Aorta (tissue), 5 donors: ENCODE measurements at places on chromosomes 2 and 18. TPM values are rescaled to one million over a fixed set of nuclear protein-coding genes. Genes with fewer than 3 reads are reported as not detected.
A peak's percentile ranks its signal among the peaks of the same experiment; 100 is the strongest.

DNA sequence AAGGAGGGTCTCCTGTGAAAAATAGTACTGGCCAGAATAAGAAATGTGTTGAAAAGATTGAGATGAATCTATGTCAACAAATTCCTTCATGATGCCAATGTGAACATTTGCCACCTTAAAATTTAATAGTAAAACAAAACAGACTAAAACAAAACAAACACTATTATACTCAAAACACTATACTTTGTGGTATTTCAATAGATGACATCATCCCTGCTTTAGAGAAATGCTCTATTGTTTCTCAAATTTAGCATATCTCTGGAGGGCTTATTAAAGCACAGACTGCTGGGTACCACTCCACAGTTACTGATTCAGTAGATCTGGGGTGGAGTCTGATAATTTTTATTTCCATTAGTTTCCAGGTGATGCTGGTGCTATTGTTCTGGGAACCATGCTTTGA, 579.4 kb upstream of the FAM98A start:
- no peak for DNase-seq

- DNase-seq, result no peak
Measured at GRCh38 chr2:129888461-129888860, 91.0 kb upstream of the RAB6C start.

DNA sequence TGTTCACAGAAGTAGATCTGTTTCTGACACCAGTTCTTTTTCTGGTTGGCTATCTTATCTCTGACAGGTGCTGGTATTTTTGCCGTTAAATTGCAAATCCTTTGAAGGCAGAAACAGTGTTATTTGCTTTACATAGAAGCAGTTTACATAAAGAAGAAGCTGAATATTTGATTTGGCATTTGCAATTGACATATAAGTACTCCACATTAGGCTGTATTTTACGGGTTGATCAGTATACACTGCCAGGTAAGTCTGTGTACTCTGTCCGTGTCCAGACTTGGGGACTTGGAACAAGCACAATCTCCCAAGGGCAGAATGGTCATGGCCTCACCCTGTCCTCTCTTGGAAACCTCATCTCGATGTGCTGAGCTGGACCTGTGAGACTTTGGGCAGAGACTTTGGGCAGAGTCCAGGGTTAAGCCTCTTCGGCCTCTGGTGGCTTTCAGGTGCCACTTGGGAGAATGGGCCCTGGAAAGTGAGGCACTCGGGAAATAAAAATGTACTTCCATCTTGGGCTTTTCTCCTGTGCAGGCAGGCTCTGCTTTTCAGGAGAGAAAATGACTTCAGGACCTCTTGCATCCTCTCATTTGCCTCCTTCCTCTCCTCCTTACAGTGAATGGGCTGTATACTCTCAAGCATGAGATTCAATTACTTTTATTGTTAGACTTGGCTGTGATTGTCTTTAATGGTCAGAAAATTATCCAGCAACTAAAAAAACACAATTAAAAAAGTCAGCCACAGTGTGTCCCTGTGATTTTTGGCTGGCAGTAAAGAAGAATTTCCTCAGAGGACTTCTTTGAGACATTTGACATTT, 108.5 kb downstream of the RAPGEF4 start:
- no peak for DNase-seq

GRCh38 chr2:204000446-204000845, 63.9 kb downstream of the ICOS start:
- no peak for DNase-seq

- no peak for DNase-seq
Measured at GRCh38 chr18:61435064-61435652, 101.9 kb downstream of the CDH20 start.

DNA sequence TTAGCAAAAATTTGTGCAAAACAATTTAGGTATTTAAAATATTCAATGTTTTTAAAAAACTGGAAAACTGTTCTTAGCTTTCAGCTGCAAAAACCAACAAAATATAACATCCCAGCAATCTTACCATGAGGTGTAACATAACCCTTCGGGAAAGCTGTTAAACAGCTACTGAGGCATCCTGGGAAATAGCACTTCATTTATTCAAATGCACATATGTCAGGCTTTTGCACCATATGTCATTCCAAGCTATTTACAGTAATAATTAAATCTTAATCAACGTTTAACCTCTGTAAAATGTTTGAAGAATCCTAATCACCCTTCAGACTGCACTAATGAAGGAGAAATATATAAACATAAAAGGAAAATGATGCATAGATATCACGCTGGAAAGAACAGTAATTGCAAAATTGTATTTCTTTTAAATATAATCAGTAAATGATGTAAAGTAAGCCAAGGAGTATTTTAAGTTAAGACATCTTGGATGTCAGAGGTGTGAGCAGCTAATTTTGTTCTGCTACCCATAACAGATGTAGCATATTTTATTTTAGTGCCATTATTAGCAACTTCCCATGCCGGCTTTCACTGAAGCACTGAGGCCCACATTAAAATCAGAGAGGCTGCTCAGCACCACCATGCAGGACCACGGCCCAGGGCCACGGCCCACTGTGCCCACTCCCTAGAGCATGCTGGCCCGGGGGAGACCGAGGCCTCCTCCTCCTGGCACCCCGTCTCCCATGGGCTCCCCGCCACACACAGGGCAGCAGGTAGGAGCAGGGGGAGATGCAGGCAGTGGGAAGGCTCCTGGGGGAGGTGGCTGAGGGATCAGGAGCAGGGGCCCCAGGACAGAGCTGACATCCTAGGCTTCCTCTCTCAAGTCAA, 30.9 kb downstream of the EMX1 start:
- DNase-seq, result no peak

- no peak for DNase-seq
Measured at GRCh38 chr18:62403120-62403519, 78.0 kb downstream of the TNFRSF11A start.

DNA sequence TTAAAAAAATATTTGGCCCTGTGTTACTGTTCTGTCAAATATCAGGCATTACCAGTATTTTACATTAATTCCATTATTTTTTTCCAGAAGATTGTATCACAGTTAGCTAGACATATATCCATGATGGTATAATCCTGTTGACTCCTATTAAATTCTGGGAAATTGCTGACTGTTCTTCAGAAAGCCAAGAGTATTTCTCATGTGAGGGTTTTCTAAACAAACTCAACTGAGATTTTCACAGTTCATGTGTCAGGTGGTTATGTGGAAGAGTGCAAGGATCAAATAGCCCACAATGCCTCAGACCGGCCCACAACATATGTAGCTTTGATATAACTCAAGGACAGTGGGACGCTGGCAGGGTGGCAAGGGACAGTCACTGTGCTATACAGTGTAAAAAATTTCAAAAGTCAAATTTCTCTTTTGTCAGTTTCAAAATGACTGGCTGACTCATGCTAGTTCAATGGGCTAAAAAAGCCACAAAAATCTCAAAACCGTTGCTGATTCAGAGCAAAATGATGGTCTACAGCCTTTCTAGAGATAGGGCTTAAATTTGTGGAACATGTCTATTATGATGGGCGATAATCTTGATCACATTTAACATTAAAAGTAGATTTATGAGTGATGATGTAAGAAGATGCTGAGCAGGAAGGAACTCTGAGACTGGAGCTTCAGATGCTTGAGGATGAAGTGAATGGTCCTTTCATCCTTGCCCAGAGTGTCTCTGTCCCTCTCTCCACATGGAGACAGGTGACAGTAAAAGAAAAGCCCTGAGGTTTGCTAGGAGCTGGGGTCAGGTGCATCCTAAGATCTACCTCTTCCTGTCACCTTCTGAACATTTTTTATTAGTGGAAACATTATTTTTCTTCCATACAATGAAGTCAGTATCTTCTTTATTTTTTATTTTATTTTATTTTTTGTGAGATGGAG, 175.8 kb upstream of the PIEZO2 start:
- no peak for DNase-seq

- no peak for DNase-seq
Measured at GRCh38 chr2:171367692-171368091, 66.1 kb downstream of the METTL8 start.

GRCh38 chr2:241074065-241074818, 27.8 kb downstream of the MTERF4 start:
- DNase-seq, result no peak

DNA sequence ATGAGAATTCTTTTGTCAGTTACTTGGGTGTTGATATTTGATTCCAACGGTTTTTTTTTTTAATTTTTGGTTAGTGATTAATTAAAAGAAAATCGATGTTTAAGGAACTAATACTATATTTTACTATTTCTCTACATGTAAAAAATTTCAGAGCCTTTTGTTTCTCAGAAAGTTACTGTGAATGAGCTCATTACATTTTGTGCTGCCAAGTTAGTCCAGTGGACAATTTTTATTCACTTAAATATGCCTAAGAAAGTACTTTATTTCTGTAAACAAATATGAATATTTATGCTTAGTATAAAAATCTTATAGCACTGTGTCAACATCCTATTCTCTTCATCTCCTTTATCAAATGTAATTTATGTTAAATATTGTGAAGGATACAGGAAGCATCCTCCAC, 309.3 kb downstream of the CTNNA2 start:
- no peak for DNase-seq

- DNase-seq, result no peak
Measured at GRCh38 chr2:182068811-182069210, 83.2 kb downstream of the PPP1R1C start.

- DNase-seq, result no peak
Measured at GRCh38 chr2:27117995-27118524, 868 bp downstream of the CGREF1 start.

GRCh38 chr2:240752209-240752608, 60.5 kb downstream of the AQP12A start:
- DNase-seq, result no peak

DNA sequence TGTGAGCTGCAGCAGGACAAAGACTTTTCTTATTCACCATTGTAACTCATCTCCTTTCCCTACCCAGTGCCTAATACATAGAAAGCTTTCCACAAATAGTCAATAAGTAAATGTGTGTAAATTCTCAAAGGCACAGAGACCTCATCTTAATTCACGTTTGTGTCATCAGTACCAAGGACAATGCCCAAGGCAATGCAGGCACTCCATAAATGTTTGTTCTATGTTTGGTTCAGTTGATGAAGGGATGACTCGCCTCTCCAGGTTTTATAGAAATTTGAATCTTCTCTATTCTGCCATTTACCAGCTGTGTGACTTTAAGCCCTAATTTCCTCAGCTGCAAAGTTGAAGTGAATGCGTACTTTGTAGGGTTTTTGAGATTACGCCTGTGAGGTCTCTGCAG, 2.1 kb upstream of the MOGAT1 start:
- DNase-seq, result no peak

DNA sequence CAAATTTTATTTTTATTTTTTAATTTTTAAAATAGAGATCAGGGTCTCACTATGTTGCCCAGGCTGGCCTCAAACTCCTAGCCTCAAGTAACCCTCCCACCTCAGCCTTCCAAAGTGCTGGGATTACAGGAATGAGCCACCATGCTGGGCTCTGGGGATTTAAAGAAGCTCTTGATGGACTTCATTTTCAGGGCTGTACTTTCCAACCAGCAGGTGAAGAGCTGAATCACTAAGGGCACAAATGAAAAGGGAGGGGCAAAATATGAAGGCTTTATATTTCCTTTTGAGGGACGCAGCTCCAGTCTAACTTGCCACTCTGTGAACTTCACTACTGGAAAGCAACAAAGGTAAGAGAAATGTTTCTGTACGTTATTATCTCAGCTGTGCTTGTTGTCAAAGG, at the start of gene SERPINB11:
Gene SERPINB11 (plus strand): TSS at position 301 of the 400 bp plus-strand sequence. CDS start 7,234 bp downstream, outside the sequence.
- DNase-seq, result no peak

DNA sequence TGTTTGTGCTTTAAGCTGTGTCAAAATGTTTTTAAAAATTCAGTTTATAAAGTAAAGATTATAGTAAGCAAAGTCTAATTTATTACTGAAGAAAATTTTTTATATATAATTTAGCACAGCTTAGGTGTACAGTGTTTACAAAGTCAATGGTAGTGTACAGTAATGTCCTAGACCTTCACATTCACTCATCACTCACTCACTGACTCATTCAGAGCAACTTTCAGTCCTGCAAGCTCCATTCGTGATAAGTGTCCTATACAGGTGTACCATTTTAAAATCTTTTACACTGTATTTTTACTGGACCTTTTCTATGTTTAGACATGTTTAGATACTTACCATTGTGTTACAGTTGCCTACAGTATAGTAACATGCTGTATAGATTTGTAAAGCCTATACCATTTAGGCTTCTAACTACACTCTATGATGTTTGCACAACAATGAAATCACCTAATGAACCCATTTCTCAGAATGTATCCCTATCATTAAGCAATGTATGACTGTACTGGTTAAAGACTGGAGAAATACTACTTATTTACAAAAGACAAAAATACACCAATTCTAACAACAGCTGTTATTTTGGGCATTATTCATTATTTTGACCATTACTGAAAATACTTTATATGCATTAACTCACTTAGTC, 95.1 kb downstream of the STRN start:
- DNase-seq, result no peak

DNA sequence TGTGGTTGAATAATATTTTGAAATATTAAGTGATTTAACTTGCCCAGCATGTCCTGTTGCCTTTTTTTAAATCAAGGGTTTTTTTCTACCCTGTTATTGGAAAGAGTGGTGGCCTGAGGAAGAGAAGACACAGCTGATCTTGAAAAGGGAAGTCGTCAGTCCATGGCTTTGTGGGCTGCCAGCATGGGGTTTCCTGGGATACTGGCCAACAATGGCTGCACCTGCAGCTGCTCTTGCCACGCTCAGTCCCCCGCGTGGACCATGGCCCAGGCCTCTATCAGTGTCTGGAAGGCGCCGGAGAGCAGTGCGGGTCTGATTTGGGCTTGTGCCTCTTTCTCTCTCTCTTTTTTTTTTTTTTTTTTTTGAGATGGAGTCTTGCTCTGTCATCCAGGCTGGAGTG, 99.3 kb downstream of the ASB1 start:
- DNase-seq, result no peak

DNA sequence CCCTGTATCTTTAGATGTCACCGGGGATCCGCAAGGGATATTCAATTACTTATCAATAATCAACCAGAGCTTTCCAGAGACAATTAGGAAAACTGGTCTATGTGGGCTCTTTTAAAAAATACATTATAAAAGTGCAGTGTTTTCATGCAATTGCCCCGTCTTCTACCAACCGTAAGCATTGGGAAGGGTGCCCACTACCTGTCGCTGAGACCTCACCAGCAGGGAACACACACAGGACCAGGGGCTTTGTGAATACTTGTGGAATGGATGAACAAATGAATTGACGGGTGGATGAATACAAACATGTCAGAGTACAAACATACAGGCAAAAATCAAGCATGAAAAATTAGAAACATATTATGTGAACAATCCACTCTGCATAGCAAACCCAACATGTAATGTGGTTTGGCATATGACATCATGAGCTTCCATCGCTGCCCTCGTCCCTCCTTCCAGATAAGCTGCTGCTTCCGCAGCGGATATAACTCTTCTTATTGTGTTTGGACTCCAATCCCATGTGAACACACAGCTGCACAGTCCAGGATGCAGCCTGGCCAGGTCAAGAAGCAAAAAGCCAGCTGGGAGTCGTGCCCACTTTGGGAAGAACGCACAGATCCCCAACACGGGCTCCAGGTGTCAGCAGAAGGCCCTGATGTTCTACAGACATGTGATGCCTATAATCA, 5.3 kb downstream of the FHL2 start:
- DNase-seq, result peak; percentile 63

Gene KHK
- polyA plus RNA-seq, result 6.0 TPM

Gene ASB18
- not detected for polyA plus RNA-seq

Gene FNDC4
- polyA plus RNA-seq, result 39.0 TPM

Gene GALNT5
- polyA plus RNA-seq, result 0.90 TPM

Gene TSPYL6
- polyA plus RNA-seq, result not detected

Gene IAH1
- polyA plus RNA-seq, result 72.9 TPM

Gene NT5C1B
- polyA plus RNA-seq, result not detected

Gene PDE11A
- polyA plus RNA-seq, result 0.38 TPM

Gene ATG9A
- polyA plus RNA-seq, result 36.6 TPM
